ENCODE measurements at places on chromosomes 1 and 21.
A peak's percentile ranks its signal among the peaks of the same experiment; 100 is the strongest.

- peak; percentile 16 for DNase-seq
These were observed 74.7 kb downstream of the RUNX1 start for GRCh38 chr21:34974162-34974981.

DNA sequence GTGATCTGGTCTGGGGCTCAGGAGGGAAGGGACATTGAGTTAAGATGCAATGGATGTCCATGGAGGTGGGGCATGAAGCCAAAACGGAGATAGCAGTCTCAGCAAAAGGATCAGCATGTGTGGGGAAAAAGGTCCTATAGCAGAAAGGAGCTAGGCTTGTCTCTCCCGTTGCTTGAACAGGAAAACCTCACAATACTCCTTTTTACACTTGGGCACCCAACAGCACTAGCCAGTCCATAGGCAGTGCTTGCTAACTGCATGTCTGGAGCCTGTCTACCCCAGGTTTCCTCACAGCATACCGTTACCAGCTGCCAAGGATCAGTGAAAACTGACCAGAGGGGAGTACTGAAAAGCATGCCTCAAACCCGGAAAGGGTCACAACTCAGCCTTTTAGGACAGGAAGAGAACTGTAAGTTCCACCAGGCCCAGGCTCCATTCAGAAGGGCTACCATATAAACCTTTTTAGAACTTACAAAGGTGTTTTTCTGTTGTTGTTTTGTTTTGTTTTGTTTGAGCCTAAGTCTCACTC lies 78.6 kb downstream of the JAK1 start:
- DNase-seq: no peak

- DNase-seq: no peak
These were observed 53.5 kb downstream of the CLSTN1 start for GRCh38 chr1:9770298-9770697.

DNA sequence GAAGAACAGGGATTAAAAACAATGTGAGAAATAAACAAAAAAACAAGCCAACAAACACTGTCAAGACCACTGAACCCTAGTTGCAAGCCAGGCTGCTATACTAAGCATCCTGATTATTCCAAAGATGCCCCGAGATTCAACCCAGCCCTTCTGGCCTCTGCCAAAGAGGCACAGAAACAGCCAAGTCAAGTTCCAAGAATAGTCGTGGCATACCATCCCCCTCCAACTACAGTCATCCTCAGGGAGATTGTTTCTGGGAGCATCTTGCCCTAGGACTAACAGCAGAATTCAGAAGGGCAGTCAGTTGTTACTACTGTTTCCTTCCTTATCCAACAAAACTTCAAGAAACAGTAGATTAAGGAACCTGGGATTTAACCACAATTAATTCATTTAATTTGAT lies 52.3 kb downstream of the ABL2 start:
- DNase-seq: peak; percentile 86

DNA sequence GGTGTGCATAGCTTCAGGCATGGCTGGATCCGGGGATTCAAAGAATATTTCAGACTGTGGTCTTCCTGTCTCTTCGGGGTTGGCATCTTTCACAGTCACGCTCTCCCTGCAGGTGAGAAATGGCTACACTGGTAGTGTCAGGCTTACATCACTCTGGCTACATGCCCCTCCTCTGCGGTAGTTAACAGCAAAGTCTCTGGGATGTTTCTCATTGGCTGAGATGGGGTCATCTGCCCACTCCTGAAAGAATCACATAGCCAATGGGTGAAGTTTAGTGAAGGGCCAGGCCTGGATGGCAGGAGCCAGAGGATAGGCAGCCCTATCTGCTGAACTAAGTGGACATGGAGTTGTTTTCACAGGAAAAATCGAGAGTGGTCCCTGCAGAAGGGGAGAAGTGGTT lies 356.5 kb downstream of the MATN1 start:
- DNase-seq: no peak

- DNase-seq: peak; percentile 33
These were observed 104.6 kb downstream of the DISP1 start for GRCh38 chr1:222919478-222919865.
